ENCODE measurements at places on chromosomes 11 and 22.
A peak's percentile ranks its signal among the peaks of the same experiment; 100 is the strongest.

DNA sequence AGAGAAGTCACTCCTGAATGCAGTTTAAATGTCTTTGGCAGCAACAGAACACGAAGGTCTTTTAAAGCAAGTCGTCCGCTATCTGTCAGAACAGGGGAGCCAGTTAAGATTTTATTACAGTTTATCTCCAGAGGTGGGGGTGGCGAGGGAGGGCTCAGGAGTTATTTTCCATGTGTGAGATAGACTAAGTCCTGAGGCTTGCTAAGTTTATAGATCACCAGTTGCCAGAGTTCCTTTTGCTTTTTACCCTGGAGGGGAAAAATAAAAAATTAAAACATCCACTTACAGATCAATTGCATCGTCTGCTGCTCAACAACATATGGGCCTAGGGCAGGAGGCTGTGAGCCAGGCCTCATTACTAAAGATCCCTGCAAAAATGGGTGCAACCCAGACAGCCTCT is 90.7 kb downstream of the SNX19 start:
- no peak for DNase-seq

DNA sequence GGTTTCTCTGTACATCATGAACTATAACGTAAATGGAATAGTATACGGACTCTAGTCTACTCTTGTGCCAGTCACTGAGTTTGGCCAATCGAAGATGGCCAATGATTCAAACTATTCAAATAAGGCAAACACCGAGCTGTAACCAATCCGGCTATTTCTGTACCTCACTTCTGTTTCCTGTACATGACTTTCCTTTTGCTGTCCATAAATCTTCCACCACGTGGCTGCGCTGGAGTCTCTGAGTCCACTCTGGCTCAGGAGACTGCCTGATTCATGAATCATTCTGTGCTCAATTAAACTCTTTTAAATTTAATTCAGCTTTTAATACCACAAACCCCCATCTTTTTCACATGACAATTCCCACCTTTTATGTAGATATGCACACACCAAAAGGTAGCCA is 1.5 kb upstream of the JAML start:
- DNase-seq, result no peak

GRCh38 chr11:9020916-9021315 is 17.1 kb upstream of the NRIP3 start:
- DNase-seq, result no peak

GRCh38 chr22:27416511-27417420 is 384.8 kb downstream of the MN1 start:
- no peak for DNase-seq

GRCh38 chr11:97880209-97880608 is 1140.5 kb upstream of the CNTN5 start:
- DNase-seq, result no peak

GRCh38 chr22:23219822-23220484 is 39.6 kb downstream of the BCR start:
- peak; percentile 20 for DNase-seq

- DNase-seq, result no peak
Measured at GRCh38 chr11:35714882-35715627, 52.5 kb downstream of the TRIM44 start.

GRCh38 chr22:47653921-47654320 is 891.5 kb downstream of the TBC1D22A start:
- DNase-seq, result no peak

DNA sequence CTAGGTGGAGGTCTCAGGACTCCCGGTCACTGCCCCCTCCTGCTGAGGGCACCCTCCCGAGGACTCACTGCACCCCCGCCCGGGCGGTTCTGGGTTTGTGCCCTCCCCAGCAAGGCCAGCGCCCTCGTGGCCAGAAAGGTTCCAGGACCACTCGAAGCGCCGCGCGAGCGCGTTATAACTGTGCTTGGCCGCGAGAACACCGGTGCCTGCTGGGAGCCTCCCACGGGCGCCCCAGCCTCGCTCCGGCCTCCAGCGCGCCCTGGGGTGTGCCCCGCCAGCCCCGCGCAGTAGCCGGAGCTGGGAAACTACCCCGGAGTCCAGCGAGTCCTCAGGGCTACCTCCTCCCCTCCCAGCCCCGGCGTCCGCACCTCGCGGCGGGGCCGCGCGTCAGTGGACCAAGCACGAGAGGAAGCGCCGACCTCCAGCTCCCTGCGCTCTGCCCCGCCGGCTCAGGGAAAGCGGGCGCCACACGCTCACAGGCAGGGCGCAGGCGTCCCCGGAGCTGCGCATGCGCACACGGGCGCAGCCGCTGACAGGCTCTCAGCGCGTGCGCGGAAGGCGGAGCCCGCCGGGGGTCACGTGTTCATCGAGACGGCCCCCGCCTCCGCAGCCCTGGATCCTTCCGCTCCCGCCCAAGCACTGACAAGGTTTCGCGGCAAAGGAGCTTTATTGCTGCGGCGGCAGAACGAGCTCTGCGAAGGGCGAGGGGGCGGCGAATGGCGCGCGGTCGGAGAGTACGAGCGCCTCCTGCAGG is at the start of gene SCO2:
SCO2 (minus strand) TSS at position 495 of the 754 bp plus-strand sequence. CDS start 1,187 bp downstream, outside the sequence.
- DNase-seq, result peak; percentile 93

DNA sequence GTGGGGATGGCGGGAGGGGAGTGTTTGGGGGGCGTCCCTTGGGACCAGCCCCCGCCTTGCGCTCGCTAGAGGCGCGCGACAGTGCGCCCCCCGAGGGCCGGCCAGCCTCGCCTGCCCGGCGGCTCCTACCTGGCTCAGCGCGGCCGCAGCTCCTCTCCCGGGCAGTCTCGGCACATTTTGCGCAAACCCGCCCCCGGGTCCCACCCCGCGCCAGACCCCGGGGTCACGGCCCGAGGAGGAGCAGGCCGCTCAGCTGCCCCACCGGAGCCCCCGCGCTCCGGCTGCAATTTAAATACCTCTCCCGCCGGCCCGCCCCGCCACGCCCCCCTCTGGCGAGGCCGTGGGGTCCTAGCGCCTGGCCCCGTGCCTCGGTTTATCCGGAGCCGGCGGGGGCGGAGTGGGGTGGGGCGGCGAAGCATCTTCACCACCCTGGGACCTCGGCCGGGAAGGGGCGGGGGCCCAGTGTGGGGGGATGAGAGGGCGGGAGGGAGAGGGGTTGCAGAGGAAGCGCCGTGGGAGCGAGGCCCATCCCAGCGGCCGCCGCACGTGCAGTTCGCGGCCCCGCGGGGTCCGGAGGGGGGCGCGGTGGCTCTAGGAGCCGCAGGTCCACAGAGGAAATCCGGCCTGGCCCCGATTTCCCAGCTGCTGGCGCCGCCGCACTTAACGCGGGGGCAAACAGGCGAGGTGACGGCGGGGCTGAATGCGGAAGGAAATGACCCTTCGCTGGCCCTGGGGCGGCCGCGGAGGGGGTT is at the start of gene LRRC32:
LRRC32 (minus strand) TSS at position 263 of the 752 bp plus-strand sequence. CDS start 4,793 bp downstream, outside the sequence.
- no peak for DNase-seq

- DNase-seq, result no peak
Measured at GRCh38 chr11:121500717-121501116, 48.0 kb upstream of the SORL1-AS1 start.

DNA sequence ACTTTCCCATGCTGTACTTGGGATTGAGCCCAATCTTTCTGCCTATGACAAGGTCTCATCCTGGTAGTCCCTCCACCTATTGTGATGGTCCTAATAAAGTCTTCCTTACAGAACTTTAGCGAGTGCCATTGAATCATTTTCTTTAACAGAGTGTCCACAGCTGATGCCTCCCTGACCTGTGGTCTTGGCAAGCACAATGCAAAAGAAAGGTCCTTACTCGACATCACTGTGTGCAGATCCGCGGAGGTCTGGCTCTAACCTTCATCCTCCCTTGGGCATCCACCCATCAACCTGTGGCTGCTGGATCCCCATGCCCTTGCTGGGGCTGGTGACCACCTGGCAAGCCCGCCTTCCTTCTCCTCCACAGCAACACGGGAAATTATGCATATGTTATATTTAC is 1203.9 kb downstream of the TBC1D22A start:
- DNase-seq, result no peak

- DNase-seq, result no peak
Measured at GRCh38 chr11:74070723-74071492, 62.0 kb upstream of the UCP3 start.

Data from T-helper 22 cell (primary cell).